Activated T-helper 1 cell treated with anti-CD3 and anti-CD28 coated beads, Interleukin-2, amount 50 U/mL, for 16 hours (primary cell): ENCODE measurements at places on chromosomes 4 and X.

GRCh38 chrX:36310136-36310535 is 390.6 kb downstream of the CFAP47 start:
- DNase-seq = no peak

DNA sequence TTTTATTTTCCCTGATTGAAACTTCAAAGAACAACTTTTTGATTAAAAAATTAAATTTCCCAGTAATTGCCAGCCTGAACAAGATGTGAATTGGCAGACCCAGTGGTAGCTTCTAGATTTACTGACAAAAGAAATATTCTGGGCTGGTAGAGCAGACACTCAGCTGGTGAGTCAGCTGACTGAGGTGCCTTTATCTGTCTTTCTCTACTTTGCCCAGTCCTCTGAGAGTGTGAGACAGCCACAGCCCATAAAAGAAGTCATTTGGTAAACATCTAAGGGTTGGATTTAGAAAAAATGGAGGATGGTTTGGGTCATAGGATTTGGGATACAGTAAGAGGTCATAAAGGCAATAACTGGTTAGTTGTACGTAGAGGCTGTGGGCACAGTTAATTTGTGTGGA is 54.5 kb downstream of the CCSER1 start:
- DNase-seq = no peak

DNA sequence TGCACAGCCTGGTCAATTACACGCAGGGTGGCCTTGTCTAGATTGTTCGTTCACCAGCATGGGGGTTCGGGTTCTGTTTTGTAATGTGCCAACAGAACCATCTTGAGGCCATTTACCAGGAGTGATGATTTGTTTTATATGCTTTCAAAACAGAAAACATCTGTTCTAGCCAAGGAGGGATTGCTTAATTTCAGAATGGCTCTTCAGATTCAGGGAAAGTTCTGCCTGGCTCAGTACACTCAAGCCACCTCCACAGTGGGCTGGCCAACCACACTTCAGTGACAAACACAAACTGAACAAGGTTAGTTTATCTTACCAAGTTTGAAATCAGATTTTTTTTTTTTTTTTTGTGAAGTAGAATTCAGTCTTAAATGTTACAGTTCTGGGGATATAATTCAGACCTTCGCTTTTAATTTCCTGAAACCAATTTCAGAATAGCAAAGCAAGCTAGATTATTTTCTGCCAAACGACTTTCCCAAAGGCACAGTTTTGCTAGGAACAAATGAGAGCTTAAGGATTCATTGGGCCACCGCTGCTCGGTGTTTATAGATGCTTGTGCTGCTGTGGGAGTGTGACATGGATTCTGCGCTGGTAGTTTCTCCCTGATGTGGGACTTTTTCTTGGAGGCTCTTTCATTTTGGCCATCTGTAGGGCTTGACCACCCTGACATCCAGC is 23.4 kb downstream of the SMS start:
- no peak for DNase-seq

- no peak for DNase-seq
These were observed 168.4 kb upstream of the EDNRA start for GRCh38 chr4:147312376-147313046.

GRCh38 chr4:55879224-55879623 is 25.8 kb downstream of the EXOC1 start:
- DNase-seq = no peak

- DNase-seq = no peak
These were observed 18.9 kb downstream of the TSPAN5 start for GRCh38 chr4:98639523-98639922.

- no peak for DNase-seq
These were observed 140.6 kb downstream of the GPM6A start for GRCh38 chr4:175671491-175671934.

DNA sequence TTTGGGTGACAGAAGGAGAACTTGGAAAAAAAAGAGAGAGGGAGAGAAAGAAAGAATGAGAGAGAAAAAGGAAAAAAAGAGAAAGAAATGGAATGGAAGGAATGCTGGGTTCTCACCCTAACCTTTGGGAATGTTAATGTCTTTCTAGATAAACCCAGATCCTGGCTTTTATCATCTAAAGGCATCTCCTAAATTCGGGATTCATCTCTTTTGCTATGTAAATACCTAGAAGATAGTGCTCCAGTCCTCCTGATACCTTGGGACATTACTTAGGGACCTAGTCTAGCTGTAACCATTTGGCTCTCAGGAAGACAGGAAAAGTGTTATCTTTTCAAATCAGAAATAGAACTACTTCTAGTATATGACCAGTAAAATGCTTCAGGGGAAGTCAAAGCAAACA is 15.8 kb upstream of the SPCS3 start:
- no peak for DNase-seq

GRCh38 chr4:78629991-78630541 is 78.5 kb downstream of the ANXA3 start:
- no peak for DNase-seq

GRCh38 chrX:14777525-14777924 is 95.3 kb downstream of the FANCB start:
- no peak for DNase-seq

DNA sequence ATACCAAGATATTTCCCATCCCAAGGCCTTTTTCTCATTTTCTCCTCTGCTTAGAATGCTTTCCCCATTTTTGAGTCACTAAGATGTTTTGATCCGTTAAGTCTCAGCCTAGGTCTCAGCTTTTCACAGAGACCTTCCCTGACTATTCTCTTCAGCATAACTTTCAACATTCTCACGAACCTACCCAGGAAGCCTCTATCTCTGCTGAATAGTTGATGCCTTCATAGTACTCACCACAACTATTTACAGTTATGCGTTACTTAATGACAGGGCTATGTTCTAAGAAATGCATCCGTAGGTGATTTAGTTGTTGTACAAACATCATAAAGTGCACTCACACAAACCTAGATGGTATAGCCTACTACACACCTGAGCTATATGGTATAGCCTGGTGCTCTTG is 64.5 kb downstream of the ARL9 start:
- no peak for DNase-seq

GRCh38 chr4:188341428-188341827 is 202.2 kb downstream of the TRIML1 start:
- no peak for DNase-seq

- DNase-seq = no peak
These were observed 181.0 kb upstream of the TLL1 start for GRCh38 chr4:165692082-165692481.

DNA sequence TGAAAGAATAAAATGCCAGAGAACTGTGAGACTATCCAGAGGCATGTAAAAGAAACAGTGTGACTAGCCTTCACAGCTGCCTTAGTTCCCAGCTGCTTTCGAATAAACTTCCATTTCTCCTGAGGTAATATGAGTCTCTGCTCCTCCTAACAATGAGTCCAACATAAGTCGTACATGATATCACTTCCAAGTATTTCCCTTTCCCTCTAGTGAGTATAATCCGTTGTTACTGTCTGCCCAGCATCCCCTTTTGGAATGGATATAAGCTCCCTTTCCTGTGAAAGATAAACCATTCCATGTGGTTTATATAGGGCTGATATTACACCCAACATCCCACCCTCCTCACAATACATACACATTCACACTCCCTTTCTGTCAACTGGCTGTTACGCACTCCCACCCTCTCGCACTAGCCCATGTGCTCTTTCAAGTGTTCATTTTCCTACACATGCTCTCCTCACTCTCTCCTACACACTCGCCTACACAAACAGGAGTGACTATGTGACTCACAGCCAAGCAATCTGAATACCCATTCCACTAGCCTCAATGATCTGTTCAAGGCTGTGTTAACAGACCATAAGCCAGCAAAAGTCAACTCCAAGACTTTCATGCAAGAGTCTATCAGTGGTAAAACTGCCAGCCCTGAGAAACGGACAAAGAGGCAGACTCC is 5.0 kb downstream of the NAF1 start:
- DNase-seq = no peak

DNA sequence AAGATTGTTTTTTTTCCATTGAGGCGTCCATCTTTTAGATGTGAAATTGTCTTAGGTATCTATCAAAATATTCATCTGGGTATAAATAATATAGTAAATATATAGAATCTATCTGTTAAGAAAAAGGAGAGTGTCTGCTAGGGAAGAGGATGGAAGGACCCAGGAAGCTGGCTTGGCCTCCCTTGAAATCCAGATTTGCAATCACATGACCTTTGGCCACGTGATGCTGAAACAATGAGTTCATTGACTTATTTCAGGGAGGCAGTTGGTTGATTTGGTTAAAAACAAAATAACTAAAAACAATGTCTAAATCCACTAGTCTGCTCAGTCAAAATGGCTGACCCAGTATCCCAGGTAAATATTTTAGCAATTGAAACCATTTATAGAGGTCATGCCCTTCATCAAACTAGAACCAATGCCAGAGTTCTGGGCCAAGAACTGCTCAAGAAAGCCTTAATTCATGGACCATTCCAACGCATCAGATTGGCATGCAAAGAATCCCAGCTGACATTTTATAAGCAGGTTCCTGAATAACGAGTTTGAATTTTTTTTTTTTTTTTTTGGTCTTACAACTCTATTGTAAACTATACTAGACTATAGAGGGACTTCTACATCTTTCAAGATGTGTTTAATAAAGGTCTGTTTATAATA is 172.7 kb downstream of the MID1 start:
- DNase-seq = no peak

DNA sequence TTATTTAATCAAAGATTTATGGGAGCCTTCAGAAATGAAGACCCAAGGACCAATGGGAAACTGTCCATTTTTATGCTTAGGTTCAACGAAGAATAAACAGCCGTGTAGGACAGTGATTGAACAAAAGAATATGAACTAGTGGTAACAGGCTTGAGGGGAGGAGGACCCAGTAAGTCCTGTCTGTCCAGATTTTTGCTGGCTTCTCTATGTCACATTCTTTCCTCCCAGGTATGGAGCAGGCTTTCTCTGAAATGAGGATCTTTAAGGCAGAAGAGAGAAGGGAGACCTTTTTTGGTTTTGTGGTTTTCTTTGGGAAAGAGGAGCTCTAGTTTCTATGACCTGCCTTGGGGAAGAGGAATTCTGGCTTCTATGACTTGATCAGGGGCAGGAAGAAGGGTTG is 74.1 kb downstream of the BANK1 start:
- no peak for DNase-seq
